ENCODE measurements at places on chromosomes 13 and 19.

DNA sequence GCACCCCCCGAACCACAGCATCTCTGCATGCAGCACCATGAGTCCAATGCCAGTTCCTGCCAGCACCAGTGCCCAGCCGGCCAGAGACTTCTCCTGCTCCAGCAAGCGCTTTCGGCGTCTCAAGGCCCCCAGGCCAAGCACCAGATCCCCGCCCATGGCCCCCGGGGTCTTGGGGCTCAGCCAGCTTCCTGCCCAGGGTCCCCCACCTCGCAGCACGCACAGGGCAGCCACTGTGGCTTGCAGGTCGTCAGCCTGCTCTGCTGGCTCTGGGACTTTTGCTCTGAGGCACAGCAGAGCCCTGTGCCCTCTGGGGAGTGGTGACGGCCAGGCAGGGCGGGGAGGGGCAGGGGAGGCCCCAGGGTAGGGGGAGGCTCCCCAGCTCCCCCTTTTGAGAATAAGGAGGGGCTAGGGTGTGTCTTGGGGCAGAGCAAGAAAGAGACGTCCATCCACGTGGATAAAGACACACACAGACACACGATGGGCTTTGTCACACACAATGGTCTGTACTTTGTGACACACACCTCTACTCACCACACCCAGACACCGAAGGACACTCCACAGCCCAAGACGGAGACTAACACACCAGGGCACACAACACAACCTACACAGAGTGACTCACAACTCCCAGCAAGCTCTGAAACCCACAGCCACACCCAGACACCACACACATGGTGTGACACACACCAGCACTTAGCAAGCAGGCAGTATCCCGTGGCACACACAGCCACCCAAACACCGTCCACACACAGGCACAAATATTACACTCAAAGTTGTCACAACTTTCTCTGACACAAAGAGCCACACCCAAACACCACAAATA is at the start of gene KCNN4:
Gene KCNN4 (minus strand): TSS at position 268 of the 820 bp plus-strand sequence. CDS start 112 bp downstream, at position 156.
- peak; percentile 30 for DNase-seq

DNA sequence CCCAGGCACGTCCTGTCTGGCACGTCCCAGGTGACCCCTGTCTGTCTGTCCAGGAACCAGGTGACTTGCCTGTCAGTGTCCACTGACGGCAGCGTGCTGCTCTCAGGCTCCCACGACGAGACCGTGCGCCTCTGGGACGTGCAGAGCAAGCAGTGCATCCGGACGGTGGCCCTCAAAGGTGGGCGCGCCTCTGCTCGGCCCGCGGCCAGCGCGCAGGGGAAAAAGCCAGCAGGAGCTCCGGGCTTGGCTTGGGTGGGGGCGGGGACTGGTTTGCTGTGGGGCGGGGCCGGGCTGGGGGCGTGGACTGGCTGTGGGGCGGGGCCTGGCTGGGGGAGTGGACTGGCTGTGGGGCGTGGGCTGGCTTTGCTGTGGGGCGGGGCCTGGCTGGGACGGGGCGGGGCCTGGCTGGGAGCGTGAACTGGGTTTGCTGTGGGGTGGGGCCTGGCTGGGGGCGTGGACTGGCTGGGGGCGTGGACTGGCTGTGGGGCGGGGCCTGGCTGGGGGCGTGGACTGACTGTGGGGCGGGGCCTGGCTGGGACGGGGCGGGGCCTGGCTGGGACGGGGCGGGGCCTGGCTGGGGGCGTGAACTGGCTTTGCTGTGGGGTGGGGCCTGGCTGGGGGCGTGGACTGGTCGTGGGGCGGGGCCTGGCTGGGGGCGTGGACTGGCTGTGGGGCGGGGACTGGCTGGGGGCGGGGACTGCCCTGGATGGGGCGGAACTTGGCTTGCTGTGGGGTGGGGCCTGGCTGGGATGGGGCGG is 7.2 kb downstream of the WDR18 start:
- DNase-seq: peak; percentile 49

DNA sequence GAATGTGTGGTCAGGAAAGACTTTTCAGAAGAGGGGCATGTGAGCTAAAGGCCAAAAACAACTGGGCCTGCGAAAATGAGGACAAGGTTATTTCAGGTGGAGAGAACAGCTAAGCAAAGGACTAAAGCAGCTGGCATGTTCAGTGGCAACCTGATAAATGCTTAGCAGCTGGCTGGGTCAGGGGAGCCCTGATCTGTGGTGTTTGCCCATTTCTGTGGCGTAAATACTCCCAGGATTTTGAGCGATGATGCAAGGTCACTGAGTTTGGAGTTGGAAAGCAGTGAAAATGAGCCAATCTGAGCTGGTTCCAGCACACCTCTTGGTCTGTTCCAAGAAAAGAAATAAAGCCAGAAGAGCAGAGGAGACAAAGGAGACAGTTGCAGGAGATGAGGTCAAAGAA is 704.3 kb downstream of the UQCRFS1 start:
- DNase-seq: no peak

- no peak for DNase-seq
These were observed 77.9 kb upstream of the DOCK9 start for GRCh38 chr13:99055735-99056134.

- no peak for DNase-seq
These were observed 9.8 kb downstream of the GJA3 start for GRCh38 chr13:20151016-20151415.

- DNase-seq: no peak
These were observed 562 bp downstream of the IQCN start for GRCh38 chr19:18273561-18274218.

- no peak for DNase-seq
These were observed 82.0 kb upstream of the SHISA2 start for GRCh38 chr13:26133851-26134250.

DNA sequence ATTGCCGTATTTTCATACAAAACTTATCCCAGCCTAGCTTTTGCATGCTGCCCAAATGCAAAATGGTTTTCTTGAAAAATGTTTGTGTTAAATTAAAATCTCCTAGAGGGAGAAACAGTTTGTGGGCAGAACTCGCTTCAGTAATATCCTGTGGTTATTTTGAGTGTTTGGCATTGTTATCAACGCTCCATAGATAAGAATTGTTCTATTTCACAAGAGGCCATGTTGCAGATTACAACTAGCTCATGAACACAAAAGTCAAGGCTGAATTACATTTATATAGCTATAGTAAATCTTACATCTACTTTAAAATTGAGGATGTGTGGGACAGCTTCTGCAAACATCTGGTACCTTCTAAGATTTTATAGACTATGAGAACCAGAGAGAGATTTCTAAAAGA is 447.9 kb downstream of the DCT start:
- no peak for DNase-seq

DNA sequence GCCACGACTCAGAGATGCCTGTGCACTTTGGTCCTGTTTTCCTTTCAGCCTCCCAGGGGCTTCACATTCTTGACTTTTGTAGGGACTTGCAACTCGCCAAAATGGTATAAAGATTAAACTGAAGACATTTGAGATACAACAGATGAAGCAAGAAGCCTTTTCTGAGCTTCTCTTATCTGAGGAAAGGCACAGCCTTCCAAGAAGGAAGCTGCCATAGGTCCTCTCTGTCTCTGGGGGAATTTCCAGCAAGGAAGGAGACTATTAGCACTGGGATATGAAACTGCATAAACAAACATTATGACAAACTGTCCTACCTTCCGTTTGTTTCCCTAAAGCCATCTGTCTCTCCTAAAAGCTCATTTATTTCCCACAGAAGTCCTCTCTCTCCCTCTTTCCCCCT is 39.3 kb downstream of the TGDS start:
- no peak for DNase-seq

DNA sequence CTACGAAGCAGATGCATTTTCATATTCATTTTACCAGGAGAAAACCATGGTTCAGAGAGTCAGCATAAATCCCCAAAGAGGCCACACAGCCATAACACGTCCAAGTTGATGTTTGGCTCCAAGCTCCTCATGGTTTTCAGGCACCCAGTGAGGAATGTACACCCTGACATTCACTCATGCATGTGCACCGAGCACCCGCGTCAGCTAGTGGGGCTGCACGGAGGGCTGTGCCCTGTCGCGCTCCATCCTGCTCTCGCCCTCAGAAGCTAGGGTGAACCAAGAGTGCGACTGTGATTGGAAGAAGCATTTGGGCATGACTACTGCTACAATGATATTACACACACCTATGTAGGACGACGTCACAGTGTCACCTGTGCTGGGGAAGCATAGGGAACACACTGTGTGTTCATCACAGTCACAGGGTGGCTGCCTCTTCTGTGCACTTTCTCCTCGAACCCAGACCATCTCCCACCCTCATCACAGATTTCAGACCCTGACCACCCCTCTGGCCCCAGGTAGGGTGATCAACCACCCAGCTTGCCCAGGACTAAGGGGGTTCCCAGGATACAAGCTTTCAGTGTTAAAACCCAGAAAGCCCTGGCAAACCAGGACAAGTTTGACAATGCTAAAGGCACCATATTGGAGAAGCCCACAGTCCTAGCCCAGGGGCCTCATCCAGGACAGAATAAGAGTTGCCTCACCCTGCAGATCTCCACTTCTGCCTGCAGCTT is 148.6 kb upstream of the ZNF507 start:
- no peak for DNase-seq

DNA sequence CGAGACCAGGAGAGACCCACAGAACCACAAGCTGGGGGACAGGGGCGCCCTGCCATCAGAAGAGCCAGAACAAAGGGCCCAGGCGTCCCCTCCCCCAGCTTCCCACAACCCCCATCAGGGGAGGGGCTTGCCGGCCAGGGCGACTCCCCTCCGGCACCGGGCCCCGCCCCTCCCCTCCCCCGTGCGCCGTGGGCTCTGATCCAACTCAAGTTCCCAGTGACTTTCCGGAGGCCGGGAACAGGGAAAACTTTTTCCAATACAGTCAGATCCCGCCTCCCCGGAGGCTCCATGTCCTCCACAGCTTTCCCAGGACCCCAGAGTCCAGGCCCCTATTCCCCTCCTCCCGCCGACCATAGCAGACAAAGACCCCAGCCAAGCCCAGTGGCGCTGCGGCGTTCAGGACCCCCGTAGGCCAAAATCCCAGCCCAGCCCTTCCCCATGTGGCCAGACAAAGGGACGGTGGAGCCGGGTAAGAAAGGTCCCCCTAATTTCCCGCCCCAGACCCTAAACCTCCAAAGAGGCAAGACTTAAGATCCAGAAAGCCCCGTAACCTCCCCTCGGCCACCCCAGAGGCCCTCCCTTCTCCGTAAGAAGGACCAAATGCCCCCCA is 673 bp downstream of the TEAD2 start:
- DNase-seq: no peak

DNA sequence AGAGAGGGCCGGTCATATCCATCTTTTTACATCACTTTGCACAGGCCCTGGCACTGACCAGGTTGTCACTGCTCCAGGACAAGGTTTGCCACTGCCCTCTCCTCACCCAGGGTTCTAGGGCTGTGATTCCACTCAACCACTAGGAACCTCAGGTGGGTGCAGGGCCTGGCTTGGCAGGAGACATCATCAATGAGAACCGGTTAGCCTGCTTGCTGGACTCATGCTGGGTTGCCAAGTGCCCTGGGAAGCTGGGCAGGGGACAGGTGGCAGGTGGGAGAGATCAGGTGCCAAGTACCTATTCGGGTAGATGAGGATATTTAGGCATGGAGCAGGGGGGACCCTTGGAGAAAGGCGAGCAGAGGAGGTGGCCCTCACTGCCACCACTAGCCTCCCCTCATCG is 4.2 kb upstream of the CERS4 start:
- no peak for DNase-seq

GRCh38 chr13:110605132-110605531 is 10.2 kb upstream of the NAXD start:
- DNase-seq: no peak

DNA sequence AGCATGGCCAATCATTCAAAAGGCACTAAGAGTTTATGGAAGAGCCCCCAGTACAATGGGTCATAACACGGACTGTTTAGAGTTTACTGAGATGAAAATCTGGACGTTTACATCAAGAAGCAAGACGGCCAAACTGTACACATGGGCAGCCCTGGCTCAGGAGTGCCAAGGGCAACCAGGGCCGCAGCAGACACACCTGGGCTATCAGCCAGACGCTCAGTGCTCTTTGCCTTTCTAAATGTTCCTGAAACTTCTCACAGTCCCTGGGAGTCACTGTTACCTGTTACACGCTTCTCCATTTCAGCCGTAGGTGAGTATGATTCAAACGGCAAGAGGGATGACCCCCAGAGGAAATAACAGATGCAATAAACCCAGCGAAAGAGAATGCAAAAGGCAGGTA is 64.5 kb downstream of the ABCC4 start:
- DNase-seq: no peak

- DNase-seq: no peak
These were observed 73.9 kb upstream of the OXGR1 start for GRCh38 chr13:97068151-97068550.

- no peak for DNase-seq
These were observed 1.2 kb downstream of the CDK8 start for GRCh38 chr13:26255115-26255514.

- no peak for DNase-seq
These were observed 23.5 kb downstream of the TFDP1 start for GRCh38 chr13:113607889-113608635.

GRCh38 chr19:11088506-11089253 is 583 bp upstream of the LDLR start:
- DNase-seq: no peak

DNA sequence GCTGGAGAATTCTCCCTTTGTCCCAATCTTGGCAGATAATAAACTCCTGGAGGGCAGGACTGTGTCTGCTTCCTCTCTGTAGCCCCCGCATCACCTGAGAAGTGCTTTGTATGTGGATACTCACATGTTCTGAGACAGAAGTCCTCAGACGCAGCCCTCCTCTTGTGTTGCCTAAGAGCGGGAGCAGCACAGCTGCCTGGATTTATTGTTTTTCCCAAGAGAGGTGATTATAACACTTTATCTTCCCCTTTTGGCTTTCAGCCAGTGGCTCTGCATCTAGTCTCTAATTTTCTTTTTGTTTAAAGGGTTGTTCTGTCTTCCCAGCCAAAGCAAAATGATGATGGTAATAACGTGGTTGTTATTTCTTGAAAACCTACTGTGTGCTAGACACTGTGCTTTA is 36.1 kb downstream of the OLFM4 start:
- no peak for DNase-seq

DNA sequence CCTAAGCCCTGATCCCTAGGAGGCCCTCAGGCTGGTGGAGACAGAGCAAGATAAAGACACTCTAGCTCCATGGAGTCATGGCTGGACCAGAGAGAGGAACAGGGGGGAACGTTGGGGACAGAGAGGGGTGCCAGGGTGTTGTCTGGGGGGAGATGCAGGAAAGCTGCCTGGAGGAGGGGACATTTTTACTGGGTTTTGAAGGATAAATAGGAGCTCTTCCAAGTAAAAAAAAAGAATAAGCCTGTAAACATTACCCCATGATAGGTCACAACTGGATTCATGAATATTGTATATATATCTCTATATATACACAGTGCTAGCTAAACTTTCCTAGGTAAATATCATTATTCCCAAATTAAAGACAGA is 714 bp downstream of the HSH2D start:
- DNase-seq: no peak

- DNase-seq: no peak
These were observed 1366.6 kb upstream of the MIR17HG start for GRCh38 chr13:89980896-89981295.
